ENCODE measurements at places on chromosomes 2 and 18.

DNA sequence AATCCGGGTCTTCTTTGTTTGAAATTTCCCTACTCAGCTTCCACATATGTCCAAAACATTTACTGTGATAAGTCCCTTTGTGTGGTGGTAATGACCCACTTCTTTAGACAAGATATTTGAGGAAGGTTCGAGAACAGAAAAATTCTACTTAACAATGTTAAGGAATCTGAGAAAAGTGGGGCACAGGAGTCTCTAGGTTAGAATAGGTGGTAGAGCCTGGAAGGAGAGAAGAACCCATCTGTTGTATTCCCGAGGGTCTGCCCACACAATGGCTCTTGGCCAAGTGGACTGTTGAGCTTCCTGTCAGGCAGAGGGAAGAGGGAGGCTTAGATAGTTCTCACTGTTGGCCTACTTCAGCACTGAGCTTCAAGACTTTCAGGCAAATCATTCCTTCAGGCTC lies 4.3 kb downstream of the IGFBP2 start:
- no peak for DNase-seq

- DNase-seq = no peak
Observed at GRCh38 chr2:152472481-152472887, 137.5 kb downstream of the FMNL2 start.

DNA sequence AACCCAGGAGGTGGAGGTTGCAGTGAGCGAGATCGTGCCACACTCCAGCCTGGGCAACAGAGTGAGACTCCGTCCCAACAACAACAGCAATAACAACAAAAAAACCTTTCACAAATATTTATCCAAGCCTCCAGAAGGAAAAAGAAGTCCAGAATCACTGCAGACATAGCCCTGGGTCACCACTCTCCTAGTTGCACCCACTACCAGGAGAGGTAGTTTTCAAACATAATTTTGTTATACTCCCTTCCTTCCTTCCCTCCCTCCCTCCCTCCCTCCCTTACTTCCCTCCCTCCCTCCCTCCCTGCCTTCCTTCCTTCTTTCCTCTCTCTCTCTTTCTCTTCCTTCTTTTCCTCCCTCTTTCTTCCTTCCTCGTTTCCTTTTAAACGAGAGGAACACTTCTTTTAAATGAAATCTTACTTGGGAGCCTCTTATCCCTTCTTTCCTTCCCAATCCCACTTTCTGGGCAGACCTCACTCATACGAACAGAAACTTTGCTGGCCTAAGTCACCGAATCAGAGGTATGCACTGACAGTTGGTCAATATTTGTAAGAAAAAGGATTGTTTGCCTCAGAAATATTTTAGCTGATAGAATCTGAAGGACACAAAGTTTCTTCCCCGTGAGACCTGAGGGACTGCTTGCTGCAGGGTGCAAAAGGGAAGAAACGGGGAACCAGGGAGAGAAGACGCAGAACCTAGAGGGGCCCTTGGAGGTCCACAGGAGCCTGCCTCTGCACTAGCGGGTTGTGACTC lies 88.1 kb upstream of the AGAP1 start:
- DNase-seq = no peak

- DNase-seq = no peak
Observed at GRCh38 chr18:7896161-7896560, 329.0 kb downstream of the PTPRM start.

- no peak for DNase-seq
Observed at GRCh38 chr2:217634871-217635270, 367.9 kb downstream of the TNS1 start.

DNA sequence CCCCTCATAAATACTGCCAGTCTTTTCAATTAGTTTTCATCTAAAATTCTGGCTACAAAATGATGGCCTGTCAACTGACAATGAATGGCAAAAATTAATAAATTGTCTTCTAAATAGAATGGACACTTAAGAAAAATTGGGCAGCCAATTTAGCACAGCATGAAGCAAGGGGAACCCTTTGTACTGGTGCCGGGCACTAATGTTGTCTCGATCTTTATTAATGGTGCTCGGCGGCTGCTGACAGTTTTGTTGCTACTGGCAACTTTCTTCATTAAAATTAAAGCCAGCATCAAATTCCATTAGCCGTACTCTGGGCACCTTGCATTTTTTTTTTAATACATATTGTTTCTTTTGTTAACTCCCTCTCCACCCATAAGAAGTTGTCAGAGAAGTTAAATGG lies 309.3 kb downstream of the GBX2 start:
- DNase-seq = no peak

GRCh38 chr2:181464966-181465365 lies 7.8 kb downstream of the ITGA4 start:
- DNase-seq = no peak

GRCh38 chr2:13583609-13584008 lies 866.9 kb downstream of the TRIB2 start:
- DNase-seq = no peak

GRCh38 chr18:24227977-24228666 lies 89.3 kb downstream of the CABYR start:
- no peak for DNase-seq

DNA sequence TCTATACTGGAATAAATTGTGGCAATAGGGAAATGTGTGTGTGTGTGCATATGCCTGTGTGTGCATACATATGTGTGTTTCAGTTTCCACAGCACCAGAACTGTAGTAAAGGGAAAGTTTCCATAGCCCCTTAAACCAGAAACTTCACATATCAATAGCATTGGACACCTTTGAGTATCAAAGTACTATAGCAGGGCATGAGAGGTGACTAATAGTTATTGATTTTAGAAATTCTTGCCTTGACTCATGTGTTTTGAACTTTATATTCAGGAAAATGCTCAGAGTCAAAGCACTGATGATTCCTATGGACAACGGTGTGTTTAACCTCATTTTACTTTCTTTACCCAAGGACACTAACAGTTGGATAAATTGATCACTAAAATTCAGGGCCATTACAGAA lies 50.0 kb downstream of the SLC9A2 start:
- no peak for DNase-seq

DNA sequence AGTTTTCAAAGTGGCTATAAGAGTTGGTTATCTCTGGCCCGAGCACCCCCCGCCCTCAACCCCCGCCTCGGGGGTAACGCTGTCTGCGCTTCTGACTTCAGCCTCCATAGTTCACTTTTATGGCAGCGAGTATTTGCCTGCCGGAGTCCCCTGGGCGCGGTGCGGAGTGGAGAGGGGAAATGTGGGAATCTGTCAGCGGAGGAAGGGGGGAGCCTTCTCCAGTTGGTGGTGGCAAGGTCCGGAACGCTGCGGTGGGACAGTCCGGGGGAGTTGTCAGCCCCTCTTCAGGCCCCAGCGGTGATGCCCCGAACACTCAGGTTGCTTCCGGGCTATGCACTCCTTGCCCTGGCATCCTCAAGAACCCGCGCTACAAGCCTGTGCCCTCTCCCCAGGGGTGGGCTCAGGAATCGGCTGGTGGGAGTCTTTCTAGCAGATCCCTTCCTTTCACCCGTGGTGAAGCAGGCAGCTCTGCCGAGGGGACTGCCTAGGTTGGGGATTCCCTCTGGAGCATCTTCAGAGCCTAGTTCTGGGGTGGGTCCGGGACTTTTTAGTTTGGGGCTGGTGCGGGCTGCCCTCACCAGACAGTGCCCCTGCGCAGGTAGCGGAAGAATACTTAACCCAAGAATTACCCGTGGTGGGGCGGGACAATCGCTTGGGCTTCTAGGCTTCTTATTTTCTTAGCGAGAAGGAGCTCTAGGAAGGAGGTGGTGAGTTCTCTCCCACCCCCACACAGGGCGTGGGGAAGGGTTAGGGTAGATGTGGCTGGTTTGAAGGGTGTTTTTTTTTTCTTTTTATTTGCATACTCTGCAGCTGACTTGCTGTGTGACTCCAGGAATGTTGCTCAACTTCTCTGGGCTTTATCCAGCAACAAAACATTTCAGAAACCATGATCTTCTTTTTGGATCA lies 1.6 kb downstream of the ATOH8 start:
- no peak for DNase-seq

GRCh38 chr2:159650574-159650973 lies 34.2 kb upstream of the BAZ2B start:
- DNase-seq = no peak

- DNase-seq = no peak
Observed at GRCh38 chr2:168566974-168567665, 111.0 kb downstream of the CERS6 start.

DNA sequence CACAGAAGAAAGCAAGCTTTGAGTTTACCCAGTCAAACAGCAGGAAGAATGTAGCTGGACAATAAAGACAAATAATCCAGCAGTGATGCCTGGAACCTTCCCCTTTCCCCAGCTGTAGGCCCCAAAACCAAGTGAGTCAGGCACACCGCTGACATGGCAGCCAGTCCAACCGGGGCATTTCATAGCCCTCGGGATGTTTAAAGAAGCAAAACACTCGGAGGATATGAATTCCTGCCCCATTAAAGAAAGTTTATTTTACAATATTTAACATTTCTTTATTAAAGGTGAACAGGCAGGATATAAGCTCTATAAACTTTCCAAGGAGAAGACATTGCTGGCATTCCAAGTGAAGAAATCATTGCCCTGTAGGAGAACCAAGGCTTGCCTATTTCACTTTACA lies 507.6 kb upstream of the TNP1 start:
- no peak for DNase-seq

DNA sequence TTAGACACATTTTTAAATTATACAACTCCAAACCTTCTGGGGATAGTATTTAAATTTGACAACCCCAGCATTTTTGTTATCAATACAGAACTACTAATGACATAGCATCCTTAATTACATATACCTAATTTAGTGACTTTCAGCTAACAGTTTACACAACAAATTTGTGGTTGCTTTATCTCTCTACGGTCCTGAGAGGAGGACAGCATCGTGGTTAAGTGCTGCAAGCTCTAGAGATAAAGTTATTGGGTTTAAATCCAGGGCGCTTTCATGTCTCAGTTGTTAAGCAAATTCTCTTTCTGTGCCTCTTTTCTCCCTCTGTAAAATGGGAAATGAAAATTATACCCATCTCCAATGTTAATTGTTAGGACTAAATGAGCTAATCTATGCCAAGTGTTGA lies 129.3 kb downstream of the METTL4 start:
- no peak for DNase-seq

DNA sequence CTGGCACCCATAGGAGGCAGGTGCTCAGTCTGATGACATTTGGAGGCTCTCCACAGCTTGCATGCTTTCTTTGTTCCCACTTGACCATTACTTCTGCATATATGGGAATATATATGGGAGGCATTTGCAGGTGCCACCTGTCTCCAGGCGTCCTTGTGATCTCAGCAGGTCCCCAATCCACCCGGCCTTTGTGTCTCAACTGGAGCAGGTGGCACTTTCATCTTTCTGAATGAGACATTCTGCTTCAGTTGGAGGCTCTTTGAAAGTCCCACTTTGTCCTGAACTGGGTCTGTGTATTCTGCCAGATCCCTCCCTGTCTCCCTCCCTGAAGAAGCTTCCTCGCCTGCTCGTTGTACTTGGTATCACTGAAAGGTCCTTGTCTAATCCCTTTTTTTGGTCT lies 318.1 kb upstream of the EPAS1 start:
- no peak for DNase-seq

DNA sequence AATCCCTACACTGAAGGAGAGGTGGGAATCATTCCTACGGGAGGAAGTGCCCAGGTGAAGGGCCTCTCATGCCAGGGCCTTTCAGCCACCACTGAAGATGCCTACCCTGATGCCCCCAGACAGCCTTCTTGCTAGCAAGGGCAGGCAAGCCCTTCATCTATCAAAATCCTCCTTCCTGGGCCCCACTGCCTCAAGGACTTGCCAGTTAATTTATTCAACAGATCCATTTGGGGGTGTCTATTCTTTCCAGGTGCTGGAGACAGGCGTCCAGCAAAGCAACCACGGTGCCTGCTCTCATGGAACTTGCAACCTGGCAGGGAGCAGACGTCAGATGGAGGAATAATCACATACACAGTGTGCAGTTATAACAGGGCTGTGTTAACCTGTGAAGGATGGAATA lies 95.5 kb downstream of the GYPC start:
- DNase-seq = no peak

DNA sequence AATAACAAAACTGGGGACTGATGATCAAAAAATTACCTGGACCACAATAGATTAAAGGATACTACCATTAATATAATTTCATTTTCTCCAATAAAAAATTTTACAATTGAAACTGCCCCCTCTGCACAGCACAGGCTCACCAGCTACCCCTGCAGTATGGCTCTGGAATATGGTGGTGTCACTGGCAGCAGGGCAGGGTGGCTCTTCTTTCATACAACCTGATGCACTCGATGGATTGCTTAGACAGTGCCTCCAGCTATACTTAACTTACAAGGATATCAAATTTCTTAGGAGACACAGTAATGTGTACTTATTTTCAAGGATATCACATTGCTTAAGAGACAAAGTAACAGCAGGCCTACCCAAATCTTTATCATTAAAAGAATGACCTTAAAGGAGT lies 124.0 kb downstream of the PRELID3A start:
- DNase-seq = no peak

GRCh38 chr2:30106543-30106942 lies 40.3 kb upstream of the YPEL5 start:
- DNase-seq = no peak

GRCh38 chr18:11570769-11571412 lies 38.5 kb upstream of the SLC35G4 start:
- DNase-seq = no peak

All from WERI-Rb-1 (cell line).